ENCODE measurements at places on chromosomes 2 and 18.

DNA sequence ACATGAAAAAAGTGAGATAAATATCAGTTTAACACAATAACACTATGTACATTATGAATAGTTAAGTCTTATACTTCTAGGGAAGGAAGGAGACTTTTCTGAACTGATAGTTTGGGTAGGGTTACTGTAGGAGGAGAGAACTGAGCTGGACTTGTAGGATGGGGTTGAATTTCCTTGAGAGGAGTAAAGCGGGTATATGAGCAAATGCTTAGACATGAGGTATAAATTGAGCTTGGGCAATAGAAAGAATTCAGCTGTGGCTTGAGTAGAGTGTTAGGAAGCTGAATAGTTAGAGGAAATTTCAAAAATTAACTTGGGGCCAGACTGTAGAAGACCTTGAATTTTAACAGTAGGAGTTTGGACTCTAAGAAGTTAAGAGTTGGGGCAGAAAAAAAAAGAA, 45.1 kb downstream of the LCLAT1 start:
- DNase-seq, result no peak

- DNase-seq, result no peak
These were observed 157.4 kb downstream of the CTIF start for GRCh38 chr18:48696218-48696617.

GRCh38 chr2:21890041-21890440, 766.3 kb downstream of the TDRD15 start:
- peak; percentile 25 for DNase-seq

GRCh38 chr2:241882091-241882625, 12.6 kb downstream of the RTP5 start:
- DNase-seq, result no peak

DNA sequence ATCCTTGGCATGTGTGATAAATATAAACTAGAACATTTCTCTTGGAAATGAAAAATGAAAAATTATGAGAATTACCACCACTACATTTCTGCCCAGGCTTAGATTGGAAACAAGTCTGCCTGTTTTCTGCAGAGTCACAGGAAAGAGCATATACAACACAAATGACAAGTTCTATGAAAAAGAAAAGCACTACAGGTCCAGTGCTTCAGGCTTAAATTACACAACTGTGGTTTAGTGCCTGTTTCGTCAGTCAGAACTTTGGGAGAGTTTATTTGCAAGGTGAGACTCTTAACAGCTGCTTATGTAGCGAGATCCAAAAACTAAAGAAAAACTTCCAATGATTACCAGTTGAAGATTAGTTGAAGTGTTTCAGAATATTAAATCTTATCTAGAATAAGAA, 68.9 kb downstream of the RTN4 start:
- DNase-seq, result no peak

DNA sequence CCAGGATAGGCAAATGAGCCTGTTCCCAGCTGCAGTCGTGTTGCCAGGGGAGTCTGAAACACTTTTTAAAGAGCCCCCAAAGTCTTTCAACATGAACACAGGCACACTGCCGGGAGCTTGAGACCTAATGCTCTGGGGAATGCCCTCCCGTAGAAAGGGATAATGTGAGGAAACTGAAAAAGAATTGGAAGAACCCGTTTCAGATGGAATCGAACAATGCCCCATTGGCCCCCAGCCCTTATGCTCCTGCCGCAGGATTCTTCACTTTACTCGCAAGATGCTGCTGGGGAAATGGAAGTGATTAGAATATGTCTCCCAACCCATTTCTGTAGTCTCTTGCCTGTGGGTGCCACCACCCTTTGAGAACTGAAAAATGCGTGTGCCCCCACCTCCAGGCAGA, 136.3 kb upstream of the GATA6 start:
- DNase-seq, result no peak

GRCh38 chr2:133829450-133830020, 261.3 kb upstream of the NCKAP5 start:
- DNase-seq, result no peak

- no peak for DNase-seq
These were observed 167.4 kb downstream of the PTGR3 start for GRCh38 chr18:75041586-75041985.

DNA sequence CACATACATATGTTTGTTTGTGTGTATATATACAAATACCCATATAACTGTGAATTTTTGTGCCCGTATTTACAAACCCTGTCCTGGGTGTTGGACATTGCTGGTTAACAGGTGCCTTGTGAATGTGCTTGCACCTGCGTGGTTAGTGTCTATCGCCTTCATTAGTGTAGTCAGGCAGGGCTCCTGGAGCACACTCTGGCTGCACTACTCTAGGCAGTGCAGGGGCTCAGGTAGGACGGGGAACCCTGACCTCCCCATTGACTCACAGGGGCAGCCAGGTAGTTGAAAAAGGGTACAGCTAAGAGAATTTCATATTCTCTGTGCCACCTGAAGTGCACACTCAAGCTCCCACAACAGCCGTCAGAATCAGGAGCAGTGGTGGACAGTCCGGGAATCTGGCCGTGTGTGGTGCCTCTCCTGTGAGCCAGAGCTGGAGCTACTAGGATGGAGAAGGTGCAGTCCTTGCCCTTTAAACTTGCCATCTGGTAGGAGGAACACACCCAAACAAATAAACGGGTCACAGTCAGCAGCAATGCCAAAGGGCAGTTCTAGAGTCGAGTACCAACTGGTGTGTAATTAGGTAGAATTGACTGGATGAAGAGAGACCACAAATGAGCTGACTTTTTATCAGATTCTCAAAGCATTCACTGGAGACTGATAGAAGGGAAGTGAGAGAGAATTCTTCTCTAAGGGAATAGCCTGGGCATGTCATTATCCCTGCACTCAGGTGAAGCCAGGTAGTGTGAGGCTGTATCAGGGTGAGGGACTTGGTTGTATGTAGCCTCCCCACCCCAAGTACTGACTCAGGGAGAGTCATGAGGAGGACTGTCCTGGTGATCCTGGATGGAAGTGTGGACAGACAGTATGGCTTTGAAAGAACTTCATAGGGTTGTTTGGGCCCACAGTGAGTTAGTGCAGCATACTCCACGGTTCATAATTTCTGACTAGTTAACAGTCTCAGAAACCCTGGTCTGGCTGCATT, 44.1 kb downstream of the FARP2 start:
- DNase-seq, result no peak

DNA sequence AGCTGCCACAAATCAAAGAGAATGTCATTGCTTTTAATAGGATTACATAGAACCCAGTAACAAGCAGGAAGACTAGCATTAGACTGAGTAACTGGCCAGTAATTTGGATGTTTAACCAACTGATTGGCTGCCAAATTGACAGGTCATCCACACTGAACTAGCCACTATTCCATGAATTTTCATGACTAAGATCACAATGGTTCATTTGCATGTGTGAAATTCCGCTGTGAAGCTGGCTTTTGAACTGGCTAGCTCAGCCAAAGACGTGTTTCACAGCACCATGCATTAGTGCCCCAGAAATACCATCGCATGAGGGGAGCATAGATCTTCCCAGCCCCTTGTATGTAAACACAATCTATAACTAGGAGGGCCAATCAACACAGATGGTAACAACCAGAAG, 649.8 kb downstream of the ARHGAP15 start:
- no peak for DNase-seq

GRCh38 chr2:86584151-86584913, 21.1 kb upstream of the CHMP3 start:
- DNase-seq, result no peak

DNA sequence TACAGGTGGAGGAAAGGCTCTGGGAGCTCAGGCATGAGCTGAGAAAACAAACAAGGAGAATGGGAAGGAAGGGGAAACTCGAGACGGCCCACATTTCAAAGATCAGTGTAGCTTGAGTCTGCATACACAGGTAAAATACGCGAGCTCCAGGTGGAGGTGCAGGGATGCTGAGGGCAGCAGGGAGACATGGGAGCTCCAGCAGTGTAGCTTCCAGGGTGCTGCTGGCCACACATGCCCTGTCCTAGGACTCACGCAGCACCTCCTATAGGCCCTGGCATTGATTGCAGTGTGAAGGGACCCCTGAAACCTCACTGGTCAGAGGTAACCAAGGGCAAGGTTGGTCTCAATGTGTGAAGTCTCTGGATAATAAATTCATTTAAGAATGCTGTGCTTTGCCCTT, 362.8 kb upstream of the HS6ST1 start:
- no peak for DNase-seq

- DNase-seq, result no peak
These were observed 9.0 kb upstream of the IMPACT start for GRCh38 chr18:24417480-24417879.

DNA sequence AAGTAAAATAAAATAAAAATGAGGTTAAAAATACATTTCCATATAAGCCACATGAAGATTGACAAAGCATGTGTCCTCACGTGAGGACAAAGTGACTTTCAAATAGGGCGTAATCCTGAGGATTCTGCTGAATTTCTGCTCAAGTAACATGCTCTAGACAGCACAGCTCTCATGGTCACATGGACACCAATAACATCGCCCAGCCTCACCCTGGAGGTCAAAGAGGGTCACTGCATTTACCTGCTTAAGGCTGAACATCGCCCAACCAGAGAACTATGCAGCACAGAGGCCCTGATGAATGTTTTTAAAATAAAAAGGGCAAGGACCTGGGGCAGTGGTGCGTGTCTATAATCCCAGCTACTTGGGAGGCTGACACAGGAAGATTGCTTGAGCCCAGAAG, 30.2 kb downstream of the TGFBRAP1 start:
- DNase-seq, result no peak

GRCh38 chr18:32998285-32998684, 225.5 kb upstream of the KLHL14 start:
- no peak for DNase-seq

DNA sequence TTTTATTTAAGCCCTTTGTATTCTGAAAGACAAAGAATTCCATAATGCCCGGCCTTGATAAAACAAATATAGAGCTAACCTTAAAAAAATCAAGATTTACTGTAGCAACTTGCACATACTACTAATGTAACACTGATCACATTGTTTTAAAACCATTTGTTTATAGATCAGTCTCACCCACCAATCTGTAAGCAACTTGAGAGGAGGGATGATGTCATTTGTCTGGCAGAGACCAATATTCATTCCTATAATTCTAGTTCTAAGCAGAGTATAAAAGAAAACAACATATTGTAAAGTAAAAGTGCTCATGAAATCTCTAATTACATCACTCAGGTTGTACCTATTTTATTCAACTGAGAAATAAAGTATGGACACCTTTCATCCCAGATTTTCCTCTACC, 380.6 kb downstream of the TGIF1 start:
- no peak for DNase-seq

GRCh38 chr2:20638646-20639430, 12.1 kb downstream of the HS1BP3 start:
- no peak for DNase-seq

- no peak for DNase-seq
These were observed 98.4 kb downstream of the PIEZO2 start for GRCh38 chr18:11050966-11051365.

GRCh38 chr2:209790066-209790728, 18.6 kb downstream of the UNC80 start:
- DNase-seq, result no peak

- no peak for DNase-seq
These were observed 28.4 kb downstream of the COA5 start for GRCh38 chr2:98579926-98580325.

GRCh38 chr18:38368246-38368645, 802.6 kb upstream of the CELF4 start:
- DNase-seq, result no peak

GRCh38 chr2:143071185-143071876, 57.9 kb upstream of the ARHGAP15 start:
- no peak for DNase-seq

DNA sequence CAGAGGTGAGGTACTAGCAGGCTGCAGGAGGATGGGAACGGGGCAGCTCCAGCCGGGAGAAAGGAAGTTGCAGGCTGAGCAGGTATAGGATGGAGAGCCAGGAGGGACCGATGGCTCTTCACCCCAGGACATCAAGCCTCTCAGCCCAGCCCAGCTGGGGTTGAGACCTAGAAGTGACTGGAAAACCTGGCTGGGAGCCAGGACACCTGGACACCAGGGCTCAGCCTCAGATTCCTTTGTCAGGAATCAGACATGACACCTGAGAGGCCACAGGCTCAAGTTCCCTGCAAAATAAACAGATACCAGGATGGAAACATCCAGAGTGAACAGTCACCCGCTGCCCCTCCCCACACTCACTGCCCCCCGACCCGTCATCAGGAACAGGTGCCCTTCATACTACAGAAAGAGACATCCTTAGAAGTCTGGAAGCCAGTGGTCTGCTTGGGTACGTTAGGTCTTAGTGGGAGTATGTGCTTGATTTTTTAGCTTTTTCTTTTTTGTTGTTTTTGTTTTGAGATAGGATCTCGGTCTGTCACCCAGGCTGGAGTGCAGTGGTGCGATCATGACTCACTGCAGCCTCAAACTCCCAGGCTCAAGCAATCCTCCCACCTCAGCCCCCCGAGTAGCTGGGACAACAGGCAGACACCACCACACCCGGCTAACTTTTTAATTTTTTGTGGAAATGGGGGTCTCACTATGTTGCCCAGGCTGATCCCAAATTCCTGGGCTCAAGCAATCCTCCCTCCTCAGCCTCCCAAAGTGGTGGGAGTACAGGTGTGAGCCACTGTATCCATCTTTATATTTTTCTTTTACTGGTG, 95.7 kb upstream of the STPG4 start:
- no peak for DNase-seq

DNA sequence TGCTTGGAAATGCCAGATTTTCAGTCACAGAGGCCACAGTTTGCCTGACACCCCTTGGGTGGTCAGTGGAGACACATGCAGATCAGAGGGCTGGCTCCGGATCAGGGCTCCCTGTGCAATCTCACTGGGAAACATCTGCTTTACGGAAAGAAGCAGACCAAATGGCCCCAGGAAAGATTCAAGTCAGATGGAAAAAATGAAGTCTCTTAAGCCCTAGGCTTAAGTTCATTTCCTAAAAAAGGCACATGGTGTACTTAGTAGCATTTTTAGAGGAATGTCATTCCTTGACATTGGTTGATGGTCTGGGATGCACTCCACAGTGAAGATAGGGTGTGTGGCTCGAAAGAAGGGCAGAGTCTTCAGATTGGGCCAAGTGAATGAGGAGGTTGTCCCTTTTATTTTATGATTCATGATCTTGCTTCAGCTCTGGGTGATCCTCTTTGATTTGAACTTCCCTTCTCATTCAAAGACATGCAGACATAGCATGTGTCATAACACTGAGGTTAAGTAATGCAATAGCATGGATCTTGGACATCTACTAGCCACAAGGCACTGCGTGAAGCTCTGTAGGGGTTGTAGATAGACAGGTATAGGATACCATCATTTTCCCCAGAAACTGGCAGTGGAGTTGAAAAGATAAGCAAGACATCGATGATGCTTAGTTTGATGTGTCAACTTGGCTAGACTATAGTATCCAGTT, 56.5 kb downstream of the KCNE4 start:
- no peak for DNase-seq

DNA sequence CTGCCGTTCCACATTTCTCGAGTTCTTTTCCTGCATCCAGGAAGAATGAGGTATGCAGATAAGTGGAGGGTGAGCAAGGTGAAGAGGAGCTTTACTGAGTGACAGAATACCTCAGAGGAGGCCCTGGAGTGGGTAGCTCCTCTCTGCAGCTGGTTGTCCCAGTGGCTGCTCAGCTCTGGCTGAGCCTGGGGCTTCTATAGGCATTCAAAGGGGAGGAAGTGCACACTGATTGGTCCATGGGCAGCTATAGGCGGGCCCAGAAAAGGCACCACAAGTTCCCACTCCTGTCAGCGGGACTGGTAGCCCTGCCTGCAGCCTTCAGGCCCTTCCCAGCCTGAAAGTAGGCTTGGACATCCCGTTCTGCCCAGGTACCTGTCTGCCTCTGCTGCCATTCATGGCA, 94.7 kb downstream of the DOK6 start:
- no peak for DNase-seq
